ENCODE measurements at places on chromosomes 1 and 21.

GRCh38 chr1:179875596-179876299 lies 1.9 kb downstream of the TOR1AIP2 start:
- DNase-seq = no peak

GRCh38 chr21:45386728-45387371 lies 18.1 kb upstream of the COL18A1 start:
- DNase-seq = peak; percentile 89

GRCh38 chr1:58307431-58307830 lies 239.1 kb downstream of the OMA1 start:
- no peak for DNase-seq

DNA sequence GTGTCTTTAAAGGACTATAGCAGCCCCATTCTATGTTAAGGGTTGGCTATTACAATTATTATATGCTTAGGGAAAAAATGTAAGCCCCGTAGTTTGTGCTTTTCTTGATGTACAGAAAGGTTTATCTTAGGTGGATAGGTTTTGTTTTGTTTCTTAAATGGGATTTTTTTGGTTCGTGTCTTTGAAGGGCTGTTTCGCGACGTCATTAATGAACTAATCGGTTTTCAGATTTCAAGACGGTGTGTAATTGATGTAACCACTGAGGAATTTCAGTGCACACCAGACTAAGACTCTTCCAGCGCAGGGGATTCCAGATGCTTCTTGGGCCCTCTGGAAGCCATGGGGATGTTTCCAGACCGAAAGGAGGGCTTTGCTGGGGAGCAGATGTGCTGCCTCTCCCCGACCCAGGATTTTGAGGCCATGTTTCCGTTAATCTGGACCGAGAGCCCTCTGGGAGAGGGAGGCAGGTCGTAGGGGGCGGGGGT lies 4.8 kb upstream of the SIM2 start:
- DNase-seq = no peak

DNA sequence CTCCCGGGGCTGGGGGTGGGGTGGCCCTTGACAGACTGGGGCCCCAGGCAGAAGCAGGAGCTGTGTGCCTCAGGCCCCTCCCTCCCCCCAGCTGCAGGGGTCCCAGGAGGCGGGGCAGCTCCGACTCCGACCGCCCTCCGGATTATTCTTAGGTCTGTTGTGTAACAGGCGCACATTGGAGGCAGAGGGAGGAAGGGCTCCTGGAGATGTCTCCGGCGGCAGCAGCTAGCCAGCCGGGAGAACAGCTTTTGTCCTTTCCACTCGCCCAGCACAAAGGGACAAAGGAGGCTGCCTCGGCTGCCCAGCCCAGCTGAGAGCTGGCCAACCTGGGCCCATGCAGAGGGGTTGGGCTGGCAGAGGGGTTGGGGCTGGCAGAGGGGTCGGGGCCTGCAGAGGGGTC lies 29.7 kb upstream of the PLCH2 start:
- DNase-seq = no peak

- no peak for DNase-seq
These were observed 28.4 kb downstream of the NTPCR start for GRCh38 chr1:232978815-232979214.

- no peak for DNase-seq
These were observed 257.4 kb downstream of the PDE4B start for GRCh38 chr1:66050123-66050522.

GRCh38 chr1:62800281-62800680 lies 16.3 kb downstream of the ATG4C start:
- no peak for DNase-seq

- no peak for DNase-seq
These were observed 1.1 kb downstream of the WNT3A start for GRCh38 chr1:228007801-228008341.

DNA sequence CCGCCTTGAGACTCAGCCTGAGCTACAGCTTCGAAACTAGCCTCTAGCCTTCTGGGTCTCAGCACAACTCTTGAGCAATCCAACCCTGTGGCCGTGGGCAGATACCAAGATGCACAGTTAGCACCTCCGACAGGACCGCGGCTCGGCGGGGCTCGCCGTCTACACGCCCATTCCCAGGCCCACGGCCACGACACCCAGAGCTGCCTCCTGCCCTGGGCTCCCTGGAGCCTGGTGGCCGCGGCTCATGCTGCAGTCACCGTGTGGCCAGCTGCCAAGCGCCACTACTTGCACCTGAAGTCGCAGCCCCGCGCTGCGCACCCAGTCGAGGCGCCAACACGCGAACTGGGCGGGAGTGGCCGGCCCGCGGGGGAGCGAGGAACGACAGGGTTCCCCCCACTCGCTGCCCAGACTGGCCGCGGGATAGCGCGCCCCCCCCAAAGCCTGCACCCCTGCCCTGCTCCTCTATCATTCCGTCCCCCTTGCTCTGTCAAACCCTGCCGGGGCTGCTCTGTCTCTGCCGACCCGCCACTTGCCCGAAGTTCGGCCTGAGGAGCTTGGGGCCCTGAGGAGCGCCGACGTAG lies 729 bp upstream of the CDCA8 start:
- DNase-seq = no peak

GRCh38 chr1:84078108-84078841 lies 65.8 kb upstream of the PRKACB start:
- no peak for DNase-seq

- DNase-seq = no peak
These were observed 16.4 kb upstream of the C4BPB start for GRCh38 chr1:207072233-207072632.

GRCh38 chr1:24085007-24085406 lies 26.9 kb downstream of the MYOM3 start:
- DNase-seq = no peak

DNA sequence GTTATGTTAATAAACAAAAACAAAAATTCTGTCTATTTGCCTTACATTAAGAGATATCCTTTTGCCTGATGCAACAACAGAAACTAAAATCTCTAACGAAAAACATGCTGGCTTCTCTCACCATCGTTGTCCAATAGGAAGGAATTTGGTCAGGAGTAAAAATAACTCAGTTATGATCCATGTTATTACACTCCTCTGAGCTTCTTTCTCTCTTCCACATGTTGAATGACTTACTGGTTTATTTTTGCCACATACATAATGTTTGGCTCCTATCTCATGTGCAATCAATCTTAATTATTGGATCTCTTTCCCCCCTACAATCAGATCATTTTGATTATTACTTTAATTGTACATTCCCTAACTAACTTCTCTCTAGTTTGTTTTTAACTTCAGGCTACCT lies 688.4 kb downstream of the USP25 start:
- peak; percentile 40 for DNase-seq

GRCh38 chr1:96580920-96581319 lies 140.7 kb upstream of the PTBP2 start:
- DNase-seq = no peak

DNA sequence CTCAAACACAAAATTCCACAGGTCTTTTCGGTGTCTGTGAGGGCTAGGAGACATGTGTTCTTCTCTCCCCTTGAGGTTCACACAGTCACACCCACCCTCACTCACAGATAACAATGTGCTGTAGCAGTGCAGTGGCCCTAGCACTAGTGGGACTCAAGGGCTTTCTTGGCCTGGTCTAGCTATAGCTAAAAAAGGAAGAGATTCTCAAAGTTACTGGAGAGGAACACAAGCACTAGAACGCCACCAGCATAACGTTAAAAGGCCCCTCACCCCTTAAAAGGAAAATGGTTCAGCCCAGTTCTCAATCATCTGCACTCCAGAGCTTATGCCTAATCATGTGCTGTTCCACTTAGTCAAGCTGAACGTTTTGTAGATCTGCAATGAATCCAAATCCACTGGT lies 39.5 kb downstream of the RGS8 start:
- no peak for DNase-seq

DNA sequence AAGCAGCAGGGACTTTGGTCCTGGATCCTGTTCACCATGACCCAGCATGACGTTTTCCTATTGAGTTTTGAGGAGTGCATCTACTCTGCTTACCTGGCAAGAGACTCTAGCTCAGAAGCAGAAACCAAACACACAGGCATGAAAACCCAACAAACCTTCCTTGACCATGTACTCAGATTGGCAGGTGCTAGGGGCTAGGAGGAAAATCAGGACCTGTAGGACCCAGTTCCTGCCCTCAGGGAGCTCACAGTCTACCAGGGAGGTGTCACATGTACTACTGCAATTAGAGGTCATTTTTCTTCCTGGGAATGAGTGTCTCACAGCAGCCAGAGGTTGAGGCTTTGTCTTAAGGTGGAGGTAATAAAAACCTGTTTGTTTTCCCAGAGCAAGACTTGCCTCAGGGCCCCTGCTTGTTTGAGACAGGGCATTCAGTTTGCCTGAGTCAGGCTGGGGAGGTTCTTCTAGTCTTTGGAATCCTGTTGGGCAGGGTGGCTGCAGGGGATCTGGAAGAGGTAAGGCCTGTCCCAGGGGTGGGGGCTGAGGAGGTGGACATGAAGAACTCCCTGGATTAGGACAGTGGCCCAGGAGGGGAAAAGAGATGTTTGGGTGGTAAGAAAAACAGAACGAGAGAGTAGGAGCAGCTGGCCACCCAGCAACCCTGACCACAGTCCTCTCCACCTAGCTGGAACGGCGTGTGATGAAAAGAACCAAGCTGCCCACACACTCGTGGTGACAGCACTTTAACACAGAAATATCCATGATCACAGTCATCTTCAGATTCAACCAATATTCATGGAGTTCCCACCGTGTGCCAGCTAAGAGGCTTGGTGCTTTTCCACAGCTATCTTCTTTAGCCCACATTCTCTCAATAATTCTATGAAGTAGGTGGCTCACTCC lies 30.8 kb downstream of the IER5 start:
- DNase-seq = no peak

- no peak for DNase-seq
These were observed 15.6 kb upstream of the PIGM start for GRCh38 chr1:160047111-160047991.

DNA sequence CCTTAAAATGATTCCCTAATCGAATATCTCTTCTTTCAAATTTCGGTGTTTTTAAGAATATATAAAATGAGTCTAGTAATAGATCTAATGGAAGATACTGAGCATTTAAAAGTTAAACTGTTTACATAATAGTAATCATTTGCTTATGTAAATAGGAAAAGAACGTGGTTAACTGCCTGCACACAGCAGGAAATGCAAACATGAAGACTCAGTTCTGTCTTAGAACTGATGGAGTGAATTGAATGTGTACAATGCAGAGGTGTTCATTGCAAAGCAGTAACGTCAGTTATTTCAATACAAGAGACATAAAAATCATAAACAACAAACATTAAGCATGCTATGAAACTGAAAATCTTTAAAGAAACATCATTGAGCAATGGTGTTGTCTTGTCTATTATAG lies 359.4 kb upstream of the ADAMTS5 start:
- no peak for DNase-seq

DNA sequence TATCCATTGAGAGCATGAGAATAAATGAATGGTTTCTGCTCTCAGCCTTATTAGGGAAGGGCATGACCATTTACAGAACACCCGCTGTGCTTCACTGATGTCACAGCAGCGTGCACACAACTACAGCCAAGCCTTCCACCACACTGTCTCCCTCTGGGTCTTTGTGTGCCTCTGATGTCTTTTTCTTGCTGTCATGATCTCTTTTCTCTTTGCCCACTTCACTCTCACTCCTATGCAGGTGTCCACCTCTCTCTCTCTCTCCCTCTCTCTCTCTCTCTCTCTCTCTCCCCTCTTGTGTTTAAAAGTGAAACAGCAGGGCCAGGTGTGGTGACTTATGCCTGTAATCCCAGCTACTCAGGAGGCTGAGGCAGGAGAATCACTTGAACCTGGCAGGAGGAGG lies 232.5 kb upstream of the JUN start:
- DNase-seq = no peak

DNA sequence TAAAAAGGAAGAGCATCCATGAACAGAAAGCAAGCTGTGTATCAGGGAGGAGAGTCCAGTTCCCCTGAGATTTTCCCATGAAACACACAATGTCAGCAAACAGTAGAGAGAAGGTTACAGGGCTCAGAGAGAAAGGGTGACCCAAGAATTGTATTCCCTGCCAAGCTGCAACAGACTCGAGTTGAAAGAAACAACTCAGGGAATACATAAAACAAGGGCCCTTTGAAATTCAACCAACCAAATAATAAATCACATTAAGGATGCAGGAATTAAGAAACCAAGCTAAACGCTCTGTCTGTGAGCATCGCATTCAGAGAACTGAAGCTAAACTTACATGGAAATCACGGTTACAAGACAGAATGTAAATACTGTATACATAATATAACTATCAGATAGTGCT lies 20.2 kb downstream of the S100A16 start:
- DNase-seq = no peak

DNA sequence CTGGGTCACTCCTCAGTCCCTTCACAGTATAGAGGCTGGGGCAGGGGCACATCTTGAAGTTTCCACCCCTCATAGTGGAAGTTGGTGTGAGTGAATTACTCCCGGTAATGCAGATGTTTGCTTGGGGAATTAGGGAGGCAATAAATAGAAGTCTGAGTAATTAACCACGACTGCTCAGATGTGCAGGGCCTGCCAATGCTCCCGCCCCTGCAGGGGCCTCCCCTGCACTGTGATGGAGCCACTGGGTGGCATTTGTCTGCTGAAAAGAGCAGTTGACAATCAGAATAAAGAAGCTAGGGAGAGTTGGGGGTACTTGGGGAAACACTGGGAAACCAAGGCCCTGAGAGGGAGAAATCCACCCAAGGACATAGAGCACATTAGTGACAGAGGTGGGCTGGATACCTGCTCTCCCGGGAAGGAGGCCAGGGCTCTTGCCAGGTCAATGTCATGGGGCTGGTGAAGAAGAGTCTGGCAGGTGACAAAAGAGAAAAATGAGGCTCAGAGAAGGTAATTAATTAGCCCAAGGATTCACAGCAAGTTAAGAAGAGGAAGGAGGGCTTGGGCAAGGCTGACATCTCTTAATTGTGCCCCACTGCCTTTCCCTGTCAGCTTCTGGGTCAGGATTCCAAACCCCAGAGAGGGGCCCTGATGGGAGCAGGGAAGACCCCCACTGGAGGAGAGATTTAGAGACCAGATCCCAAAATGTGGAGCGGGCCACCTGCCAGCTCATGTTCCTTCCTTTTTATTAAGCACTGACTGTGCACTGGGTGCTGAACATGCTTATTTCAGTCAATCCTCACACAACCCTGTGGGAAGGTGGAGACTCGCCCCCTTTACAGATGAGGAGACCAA lies 436.2 kb downstream of the MATN1 start:
- DNase-seq = no peak

DNA sequence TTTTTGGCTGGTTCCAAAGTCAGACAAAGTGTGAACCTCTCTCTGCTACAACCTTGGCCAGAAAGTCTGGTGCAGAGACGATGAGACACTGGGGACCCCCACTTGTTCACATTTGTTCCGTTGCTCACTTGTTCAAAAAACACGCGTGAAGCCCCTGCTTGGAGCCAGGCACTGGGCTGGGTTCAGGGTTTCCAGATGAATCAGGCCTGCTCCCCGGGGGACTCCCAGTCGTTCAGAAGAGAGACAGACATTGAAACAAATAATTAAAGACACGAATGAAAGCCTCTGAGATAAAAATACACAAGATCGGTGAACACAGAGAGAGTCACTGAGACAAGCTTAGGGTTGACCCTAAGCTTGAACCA lies 101.5 kb upstream of the RUNX3 start:
- no peak for DNase-seq

GRCh38 chr1:3987669-3988235 lies 87.7 kb upstream of the C1orf174 start:
- no peak for DNase-seq

Data from stromal cell of bone marrow (primary cell).